ENCODE measurements at places on chromosomes 3 and 15. TPM values are rescaled to one million over a fixed set of nuclear protein-coding genes. Genes with fewer than 3 reads are reported as not detected.

Gene TRH
- total RNA-seq, result not detected

Gene NECTIN3
- total RNA-seq, result 2.6 TPM

Gene GNAT1
- not detected for total RNA-seq

Gene RBPMS2
- total RNA-seq, result 0.09 TPM

Gene ELP6
- 44.0 TPM for total RNA-seq

Gene TPRG1
- 91.8 TPM for total RNA-seq

Gene ARGFX
- total RNA-seq, result not detected

Gene AHSG
- total RNA-seq, result not detected

Gene GUCA1C
- total RNA-seq, result not detected

Gene LRRC58
- 21.3 TPM for total RNA-seq

Gene CCDC39
- not detected for total RNA-seq

Gene IQCH
- 1.7 TPM for total RNA-seq

Gene FGF7
- total RNA-seq, result not detected

Gene RGMA
- not detected for total RNA-seq

Gene PDCD7
- total RNA-seq, result 68.4 TPM

Gene KNSTRN
- 48.1 TPM for total RNA-seq

Gene KLHL18
- 35.7 TPM for total RNA-seq

Gene ADAMTS7
- 7.2 TPM for total RNA-seq

Gene PRR20G
- not detected for total RNA-seq

Gene ACAA1
- total RNA-seq, result 69.5 TPM

Gene SPATA12
- total RNA-seq, result not detected

Gene TTC21A
- 0.55 TPM for total RNA-seq

Gene SCAANT1
- total RNA-seq, result not detected

Gene POLQ
- total RNA-seq, result 23.8 TPM

Gene ATP2C1
- 63.7 TPM for total RNA-seq

Gene BBX
- 39.8 TPM for total RNA-seq

Gene CFAP92
- total RNA-seq, result 0.37 TPM

Gene AP3S2
- total RNA-seq, result 20.6 TPM

Gene NEK11
- total RNA-seq, result 1.1 TPM

Gene FRMD5
- total RNA-seq, result 0.09 TPM

Gene STAG1
- 42.3 TPM for total RNA-seq

Gene SV2B
- 0.02 TPM for total RNA-seq
